IPS DF 6.9 (cell line): ENCODE measurements at places on chromosomes 12 and 14.

- H3K27me3 ChIP-seq = no peaks in the 10 kb centered on the region
- no peak overlapping the region for H3K27ac ChIP-seq
- no peak overlapping the region for H3K4me3 ChIP-seq
- no peak for DNase-seq
- no peaks in the 10 kb centered on the region for H3K4me1 ChIP-seq
Measured at GRCh38 chr12:28057856-28058615, 85.5 kb upstream of the PTHLH start.

DNA sequence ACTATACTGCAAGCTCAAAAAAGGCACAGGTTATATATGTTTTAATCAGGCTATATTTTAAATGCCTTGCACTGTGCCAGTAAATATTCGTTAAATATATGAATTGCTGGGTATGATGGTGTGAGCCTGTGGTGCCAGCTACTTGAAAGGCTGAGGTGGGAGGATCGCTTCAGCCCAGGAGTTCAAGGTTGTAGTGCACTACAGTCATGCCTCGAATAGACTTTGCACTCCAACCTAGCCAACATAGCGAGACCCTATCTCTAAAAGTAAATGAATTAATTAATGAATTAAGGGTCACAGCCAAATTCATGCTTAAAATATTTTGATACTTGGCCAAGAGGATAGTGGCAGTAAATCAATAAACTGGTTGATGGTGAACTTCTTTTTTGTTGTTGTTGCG, 22.2 kb upstream of the MDM2 start:
- H3K4me1 ChIP-seq = no peaks in the 10 kb centered on the region
- H3K27ac ChIP-seq = no peak overlapping the region
- no peaks in the 10 kb centered on the region for H3K27me3 ChIP-seq
- no peak overlapping the region for H3K4me3 ChIP-seq
- H3K36me3 ChIP-seq = no peaks in the 10 kb centered on the region

GRCh38 chr12:110266980-110267620, 13.9 kb upstream of the ATP2A2 start:
- H3K27ac ChIP-seq = no peak overlapping the region
- DNase-seq = no peak
- no peaks in the 10 kb centered on the region for H3K27me3 ChIP-seq
- no peaks in the 10 kb centered on the region for H3K36me3 ChIP-seq
- no peak overlapping the region for H3K4me3 ChIP-seq

DNA sequence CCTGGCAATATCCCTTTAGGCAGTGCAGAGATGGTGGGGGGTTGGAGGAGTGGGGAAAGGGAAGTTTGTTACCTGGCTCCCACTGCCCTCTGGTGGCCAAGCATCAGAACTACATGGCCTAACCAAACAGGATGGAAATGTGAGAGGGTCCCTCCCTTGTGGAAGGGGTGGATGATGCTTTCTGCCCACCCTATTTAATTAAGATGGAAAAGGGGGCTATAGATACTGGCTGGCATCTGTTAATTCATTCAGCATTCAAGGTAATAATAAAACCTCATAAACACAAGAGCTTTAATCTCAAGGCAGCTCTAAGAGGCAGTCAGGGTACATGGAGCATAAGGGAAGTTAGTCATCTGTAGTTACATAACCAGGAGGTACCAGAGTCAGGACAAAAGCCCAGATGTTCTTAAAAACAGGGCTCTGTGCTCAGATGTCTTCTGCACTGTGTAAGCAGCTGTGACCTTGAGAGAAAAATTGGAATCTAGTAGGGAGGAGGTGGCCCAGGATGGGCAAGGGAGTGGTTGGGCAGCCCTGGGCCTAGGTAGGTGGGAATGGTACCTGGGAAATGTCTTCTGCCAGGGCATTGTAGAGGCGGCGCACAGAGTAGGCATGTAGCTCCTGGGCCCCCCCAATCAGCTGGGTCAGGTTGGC, 4.6 kb downstream of the AP1G2 start:
- peaks cover 14% of the 10 kb centered on the region; the same call in 1 of the 2 replicates for H3K36me3 ChIP-seq
- no peaks in the 10 kb centered on the region for H3K27me3 ChIP-seq
- no peak for DNase-seq
- no peak overlapping the region for H3K27ac ChIP-seq
- H3K4me1 ChIP-seq = 0 out of 2 replicates have a peak, but pooled peaks cover 1% of the 10 kb centered on the region

DNA sequence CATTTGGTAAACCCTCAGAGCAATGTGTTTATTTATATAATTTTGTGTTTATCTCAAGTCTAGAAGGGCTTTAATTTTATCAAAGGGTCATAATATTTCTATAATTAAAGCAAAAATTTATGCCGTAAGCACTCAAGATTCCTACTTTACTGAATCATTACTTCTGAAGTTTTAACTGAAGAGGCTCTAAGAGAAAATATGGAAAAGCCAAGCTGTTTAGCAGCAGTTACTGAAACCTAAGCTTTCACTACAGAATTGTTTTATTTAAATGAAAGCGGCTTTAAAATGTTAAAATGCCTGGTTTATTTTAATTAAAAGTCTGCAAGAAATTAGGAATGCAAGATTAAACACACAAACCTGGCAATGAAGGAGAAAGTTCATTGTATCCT, 73.9 kb upstream of the BBS10 start:
- no peak overlapping the region for H3K4me3 ChIP-seq
- H3K36me3 ChIP-seq = no peaks in the 10 kb centered on the region
- DNase-seq = no peak
